ENCODE measurements at places on chromosomes 1 and 21. TPM values are rescaled to one million over a fixed set of nuclear protein-coding genes. Genes with fewer than 3 reads are reported as not detected.
A peak's percentile ranks its signal among the peaks of the same experiment; 100 is the strongest.

GRCh38 chr1:5909576-5910275 lies 82.5 kb downstream of the NPHP4 start:
- DNase-seq: no peak

- DNase-seq: peak; percentile 41
These were observed 59.6 kb downstream of the VPS26C start for GRCh38 chr21:37207441-37208009.

DNA sequence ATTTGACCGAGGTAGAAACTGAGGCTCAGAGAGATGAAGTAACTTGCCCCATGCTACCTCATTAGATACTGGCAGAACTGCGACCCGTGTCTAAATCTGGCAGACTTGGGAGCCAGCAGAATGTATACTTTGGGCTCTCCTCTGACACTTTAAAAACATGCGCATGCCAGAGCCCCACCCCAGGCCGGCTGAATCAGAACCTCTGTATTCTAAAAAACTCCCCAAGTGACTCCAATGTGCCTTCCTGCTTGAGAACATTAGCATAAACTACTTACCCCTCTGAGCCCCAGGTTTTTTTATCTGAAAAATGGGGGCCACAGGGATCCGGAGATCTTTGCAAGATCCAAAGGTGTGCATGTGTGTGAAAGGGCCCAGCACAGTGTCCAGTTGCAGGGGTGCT lies 344.7 kb upstream of the USP24 start:
- DNase-seq: no peak

The OR2T35 gene
- not detected for total RNA-seq

The VWA5B1 gene
- total RNA-seq: not detected

The DRAXIN gene
- total RNA-seq: 0.17 TPM
